ENCODE measurements at places on chromosomes 13 and 19.

GRCh38 chr13:52746141-52746540 is 6.5 kb upstream of the CNMD start:
- no peak for DNase-seq

DNA sequence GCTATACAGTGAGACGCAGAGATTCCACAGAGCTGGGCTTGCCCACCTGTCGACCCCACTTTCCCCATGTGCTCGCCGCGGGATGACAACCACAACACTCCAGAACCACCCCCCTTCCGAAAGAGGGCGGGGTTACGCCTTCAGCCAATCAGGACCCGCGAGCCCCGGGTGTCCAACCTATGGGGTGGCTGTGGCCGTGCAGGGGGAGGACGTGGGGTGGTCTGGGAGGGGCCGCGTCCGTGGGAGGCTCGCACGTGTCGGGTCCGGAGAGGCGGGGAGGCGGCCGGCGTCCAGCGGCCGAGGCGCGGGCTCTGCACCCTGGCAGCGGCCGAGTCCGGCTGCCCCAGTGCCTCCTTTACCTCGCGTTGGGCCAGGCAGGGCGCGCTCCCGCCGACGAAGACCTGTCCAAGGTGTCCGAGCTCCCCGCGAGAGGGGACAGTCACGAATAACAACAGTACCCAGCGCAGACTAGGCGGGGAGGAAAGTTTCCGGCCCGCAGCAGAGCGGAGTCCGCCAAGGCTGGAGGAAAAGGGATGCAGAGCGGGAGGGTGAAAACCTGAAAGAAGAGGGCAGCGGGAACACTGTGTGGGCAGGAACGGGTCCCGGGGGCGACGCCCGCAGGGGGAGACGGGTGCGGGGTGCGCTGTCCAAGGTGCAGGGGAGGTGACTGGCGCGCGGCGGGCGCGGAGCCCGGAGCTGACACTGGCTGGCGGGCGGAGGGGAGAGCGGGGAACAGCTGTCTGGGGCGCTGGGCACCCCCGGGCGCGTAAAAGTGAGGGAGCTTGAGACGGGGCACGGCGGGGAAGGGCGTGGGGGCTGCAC is 911 bp downstream of the ENOX1 start:
- DNase-seq, result peak; percentile 53

DNA sequence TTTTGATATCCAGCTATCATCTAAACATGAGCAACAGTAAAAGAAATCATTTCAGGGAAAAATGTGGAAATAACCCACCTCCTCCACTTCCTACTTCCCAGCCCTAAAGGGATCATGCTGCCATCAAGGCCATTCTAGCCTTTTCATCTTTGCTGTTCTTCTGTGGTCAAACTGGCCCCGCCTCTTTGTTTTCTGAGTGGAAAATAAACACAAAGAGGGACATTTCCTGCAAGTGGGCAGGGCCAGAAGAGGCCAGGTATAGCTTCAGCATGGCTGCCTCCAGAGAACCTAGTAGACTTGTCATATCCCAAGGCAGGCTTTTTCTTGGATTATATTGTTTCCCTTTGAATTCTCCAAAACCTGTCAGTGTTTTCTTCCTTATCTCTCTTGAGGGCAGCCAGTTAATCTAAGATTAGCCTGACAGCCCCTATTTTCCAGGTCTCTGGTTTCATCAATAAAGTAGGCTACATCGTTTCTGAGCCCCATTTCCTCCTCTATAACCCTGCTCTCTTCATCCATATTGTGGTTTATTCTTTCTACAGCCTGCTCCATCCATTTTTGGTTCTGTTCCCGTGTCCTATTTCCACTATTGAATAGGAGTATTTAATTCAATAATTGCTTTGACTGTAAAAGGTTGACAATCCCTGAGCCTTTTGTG is 117.6 kb downstream of the GPC6 start:
- DNase-seq, result no peak

DNA sequence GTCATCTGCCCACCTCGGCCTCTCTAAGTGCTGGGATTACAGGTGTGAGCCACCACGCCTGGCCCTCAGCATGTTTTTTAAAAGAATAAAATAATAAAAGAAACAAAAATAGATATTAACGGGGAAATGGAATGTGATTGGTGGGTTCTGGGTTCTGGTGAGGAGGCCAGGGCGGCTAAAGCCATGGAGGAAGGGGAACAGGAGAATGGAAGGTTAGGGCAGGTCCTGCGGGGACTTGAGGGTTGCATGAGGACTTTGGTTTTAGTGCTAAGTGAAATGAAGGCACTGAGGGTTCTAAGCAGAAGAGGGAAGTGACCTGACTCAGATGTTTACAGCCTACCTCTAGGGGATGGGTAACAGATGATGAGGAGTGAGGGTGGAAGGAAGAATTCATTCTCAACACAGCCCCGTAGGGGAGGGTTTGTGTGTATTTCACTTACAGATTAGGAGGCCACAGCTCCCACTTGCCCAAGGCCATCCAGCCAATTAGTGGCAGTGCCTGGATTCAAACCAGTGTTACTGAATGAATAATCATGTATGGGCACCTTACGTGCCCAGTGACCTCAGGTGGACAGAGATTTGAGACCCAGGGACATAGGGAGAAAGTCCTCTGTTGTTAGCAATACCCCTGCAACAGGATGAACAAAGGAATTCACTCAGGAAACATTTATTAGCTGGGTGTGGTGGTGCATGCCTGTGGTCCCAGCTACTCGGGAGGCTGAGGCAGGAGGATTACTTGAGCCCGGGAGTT is 6.7 kb upstream of the MRPL4 start:
- DNase-seq, result no peak

GRCh38 chr13:41547251-41548000 is 90.1 kb downstream of the RGCC start:
- DNase-seq, result no peak

DNA sequence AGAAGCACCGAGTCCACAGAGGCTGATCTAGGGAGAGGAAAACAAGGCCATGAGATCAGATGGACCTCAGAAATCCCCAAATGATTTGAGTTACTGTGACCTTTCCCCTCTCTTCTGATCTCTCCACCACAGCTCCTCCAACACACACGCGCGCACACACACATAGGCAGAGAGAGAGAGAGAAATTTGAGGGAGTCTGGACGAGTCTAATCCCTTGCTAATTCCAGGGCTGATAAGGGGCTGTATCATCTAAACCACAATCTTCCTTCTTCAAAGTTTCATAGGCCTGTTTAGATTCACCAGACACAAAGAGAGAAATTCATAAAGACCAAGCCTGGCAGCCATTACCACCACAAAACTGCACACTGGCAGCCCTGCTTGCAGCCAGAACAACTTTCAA is 8.6 kb downstream of the ZFP82 start:
- DNase-seq, result no peak

DNA sequence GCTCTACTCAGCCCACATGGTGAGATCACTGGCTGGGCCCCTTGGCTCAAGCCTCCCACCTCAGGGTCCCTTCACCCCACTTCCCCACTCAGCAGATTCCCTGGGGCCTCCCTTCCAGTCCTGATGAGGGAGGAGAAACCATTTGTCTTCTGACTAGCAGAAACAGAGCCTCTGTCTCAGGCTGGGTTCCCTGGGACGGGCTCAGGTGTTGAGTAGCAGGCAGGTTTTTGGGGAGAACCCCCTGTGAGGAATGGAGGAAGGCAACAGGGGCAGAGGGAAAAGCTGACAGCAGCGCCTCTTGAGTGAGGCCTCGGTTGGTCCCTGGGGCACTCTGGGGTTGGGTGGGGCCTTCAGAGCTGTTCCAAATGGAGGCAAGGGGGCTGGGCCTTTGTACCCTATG is 452.2 kb downstream of the TSHZ3 start:
- DNase-seq, result no peak

All from T1000 (cell line).